ENCODE measurements at places on chromosomes 7 and 10.
A peak's percentile ranks its signal among the peaks of the same experiment; 100 is the strongest.

DNA sequence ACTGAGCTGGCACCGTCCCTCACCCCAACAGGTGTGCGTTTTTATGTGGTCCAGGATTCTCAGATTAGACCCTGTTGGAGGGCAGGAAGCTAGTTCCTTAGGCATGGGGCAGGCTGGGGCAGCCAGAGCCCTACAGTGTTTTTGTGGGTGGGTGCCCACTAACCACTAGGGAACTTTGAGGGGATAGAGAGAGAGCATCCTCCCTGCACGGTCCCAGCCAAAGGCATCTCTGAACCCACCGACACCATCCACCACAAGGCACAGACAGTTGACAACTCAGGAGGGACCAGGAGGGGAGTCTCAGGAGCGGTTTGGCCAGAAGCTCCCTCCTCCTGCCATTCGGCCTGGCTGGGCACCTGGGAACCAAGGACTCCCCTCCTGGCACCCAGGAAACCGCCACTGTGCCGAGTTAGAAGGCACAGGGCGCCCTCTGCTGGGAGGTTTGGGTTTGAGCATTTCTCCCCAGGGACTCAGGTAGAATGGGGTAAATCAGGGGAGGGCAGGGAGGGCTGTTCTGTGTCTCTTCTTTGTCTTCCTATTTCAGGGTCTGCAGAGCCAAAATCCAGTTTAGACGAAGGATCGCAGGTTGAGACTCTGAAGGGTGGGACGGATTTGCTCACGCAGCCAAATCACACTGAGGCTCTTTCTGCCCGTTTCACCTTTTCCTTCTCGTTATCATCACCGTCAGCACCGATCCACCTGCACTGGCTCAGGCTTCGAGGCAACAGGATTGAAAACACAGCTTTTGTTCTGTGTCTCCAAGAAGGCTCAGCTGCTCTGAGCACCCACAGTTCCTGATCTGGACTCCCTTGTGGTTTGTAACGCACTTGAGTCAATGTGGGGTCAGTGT lies 84.8 kb upstream of the COL13A1 start:
- peak; percentile 30 for DNase-seq

GRCh38 chr10:86308056-86308455 lies 58.5 kb downstream of the GRID1 start:
- no peak for DNase-seq

DNA sequence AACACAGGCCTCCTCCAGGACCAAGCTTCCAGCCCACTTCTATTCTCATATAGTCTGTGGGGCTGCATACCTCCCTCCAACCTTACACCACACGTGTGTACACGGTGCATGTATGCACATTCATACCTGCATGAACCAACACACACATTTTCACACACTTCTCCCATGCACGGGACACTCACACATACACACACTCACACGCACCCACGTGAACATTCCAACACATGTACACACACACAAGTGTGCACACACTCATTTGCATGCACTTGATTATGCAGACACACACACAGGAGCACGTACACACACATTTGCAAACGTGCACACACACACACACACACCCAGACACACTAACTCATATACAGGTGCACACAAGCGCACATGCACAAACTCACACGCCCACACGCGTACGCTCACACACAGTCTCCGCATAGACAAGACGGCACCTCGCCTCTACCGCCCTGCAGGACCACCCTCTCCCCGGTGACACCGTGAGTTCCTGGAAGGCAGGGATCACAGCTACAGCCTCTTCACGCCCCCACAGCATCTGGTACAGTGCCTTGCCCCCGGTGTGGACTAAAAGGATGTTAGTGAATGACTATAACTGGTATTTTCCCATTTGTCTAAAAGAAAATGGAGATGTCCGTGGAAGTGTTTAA lies 263.8 kb downstream of the PTPRN2 start:
- no peak for DNase-seq

DNA sequence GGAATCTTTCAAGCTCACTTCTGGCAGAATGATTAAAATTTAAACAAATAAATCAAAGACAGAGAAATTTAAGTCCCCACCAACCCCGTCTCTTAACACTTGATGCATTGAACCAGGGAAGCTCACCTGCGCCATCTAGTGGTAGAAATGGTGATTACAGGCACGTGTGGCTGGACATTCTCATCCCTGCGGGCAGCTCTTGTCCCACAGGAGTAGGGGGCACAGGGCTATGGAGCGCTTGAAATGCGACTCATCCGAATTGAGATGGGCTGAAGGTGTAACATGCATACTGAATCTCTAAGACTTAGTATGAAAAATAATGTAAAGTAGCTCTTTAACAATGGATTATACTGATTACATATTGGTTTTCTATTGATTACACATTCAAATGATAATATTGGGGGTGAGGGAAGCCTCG lies 24.8 kb upstream of the SLIT1 start:
- DNase-seq: peak; percentile 17
